ENCODE measurements at places on chromosomes 7 and 10.

DNA sequence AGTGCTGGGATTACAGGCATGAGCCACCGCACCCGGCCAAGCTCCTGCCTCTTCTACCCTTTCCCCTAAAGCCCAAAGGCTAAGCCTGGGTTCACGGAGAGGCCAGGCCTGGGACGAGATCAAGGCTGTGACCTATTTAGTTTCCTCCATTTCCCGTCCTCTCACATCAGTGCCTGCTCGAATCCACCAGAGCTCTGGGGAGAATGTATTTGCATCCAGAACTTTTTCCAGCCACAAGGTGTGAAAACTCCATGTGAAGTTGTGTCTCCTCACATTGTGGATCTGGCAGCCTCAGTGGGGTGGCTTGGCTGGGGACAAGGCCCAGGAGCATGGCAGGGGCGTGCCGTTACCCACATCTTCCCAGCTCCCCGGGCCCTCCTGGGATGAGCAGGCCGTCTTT is 38.0 kb downstream of the SMKR1 start:
- DNase-seq: no peak

DNA sequence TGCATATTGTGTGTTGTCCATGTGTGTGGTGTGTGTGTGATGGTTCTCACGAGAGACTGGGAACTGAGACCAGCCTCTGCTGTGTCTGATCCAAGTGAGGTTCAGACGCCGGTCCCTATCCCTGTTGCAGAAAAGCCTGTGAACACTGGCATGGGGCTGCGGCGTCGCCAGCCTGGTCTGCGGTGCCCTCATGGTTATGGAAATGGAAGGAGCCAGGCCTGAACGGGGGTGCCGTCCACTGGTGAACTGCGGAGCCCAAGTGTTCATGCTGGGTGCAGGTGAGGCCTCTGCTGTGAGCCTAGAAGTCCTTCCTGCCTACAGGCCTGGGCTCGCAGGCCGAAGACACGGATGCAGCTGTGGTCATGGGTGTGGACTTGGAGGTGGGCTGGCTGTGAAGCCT is 18.7 kb upstream of the NCAPG2 start:
- no peak for DNase-seq

GRCh38 chr7:21617916-21618390 is 75.1 kb downstream of the DNAH11 start:
- DNase-seq: no peak

DNA sequence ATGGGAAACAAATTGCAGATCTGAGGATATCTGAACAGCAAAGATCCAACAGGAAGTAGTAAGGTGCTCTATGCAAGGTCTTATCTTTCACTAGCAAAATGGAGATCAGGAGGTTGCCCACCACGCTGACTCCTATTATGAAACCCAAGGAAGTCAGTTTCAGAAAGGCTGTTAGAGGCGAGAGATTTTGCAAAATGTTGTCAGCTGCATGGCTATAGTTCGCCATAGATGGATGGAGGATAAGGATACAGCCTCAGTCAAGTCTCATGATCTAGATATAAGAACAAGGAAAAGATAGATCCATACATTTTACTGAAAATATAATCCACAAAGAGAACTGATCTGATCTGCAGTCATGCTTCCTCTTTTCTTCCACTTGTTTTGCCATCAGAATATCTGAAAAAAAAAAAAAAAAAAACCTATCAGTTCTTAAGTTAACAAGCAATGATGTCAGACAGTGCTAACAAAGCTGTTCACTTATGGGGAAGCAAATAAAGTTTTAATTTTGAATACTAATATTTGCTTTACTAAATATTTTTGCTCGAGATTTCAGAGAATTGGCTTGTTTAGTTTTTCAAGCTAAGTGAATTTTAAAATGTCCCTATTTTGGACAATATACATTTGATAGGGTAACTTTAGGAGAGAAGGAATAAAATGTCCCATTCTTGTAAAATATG is 2.0 kb downstream of the GPR85 start:
- DNase-seq: no peak

DNA sequence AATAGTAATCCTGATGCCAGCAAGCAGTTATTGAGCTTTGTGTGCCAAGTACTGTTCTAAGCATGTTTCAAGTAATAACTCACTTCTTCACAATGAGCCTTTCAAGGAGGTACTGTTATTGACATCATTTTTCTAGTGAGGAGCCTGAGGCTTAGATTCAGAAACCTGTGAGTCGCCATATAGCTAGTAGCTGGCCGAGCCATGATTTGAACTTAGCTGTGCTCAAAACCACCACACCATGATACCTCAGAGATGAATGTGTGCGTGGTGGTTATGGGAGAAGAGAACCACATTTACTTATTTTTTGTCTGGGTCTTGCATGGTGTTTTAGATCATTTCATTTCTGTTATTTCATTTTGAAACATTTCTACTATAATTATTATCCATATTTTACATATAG is 578.9 kb downstream of the AUTS2 start:
- DNase-seq: no peak

- no peak for DNase-seq
Measured at GRCh38 chr7:134690614-134691504, 44.2 kb downstream of the BPGM start.

- no peak for DNase-seq
Measured at GRCh38 chr10:13712476-13712836, 125.7 kb downstream of the PRPF18 start.

GRCh38 chr7:16801579-16801978 is 3.2 kb downstream of the AGR2 start:
- DNase-seq: no peak

- no peak for DNase-seq
Measured at GRCh38 chr7:50147951-50148808, 55.1 kb upstream of the ZPBP start.

DNA sequence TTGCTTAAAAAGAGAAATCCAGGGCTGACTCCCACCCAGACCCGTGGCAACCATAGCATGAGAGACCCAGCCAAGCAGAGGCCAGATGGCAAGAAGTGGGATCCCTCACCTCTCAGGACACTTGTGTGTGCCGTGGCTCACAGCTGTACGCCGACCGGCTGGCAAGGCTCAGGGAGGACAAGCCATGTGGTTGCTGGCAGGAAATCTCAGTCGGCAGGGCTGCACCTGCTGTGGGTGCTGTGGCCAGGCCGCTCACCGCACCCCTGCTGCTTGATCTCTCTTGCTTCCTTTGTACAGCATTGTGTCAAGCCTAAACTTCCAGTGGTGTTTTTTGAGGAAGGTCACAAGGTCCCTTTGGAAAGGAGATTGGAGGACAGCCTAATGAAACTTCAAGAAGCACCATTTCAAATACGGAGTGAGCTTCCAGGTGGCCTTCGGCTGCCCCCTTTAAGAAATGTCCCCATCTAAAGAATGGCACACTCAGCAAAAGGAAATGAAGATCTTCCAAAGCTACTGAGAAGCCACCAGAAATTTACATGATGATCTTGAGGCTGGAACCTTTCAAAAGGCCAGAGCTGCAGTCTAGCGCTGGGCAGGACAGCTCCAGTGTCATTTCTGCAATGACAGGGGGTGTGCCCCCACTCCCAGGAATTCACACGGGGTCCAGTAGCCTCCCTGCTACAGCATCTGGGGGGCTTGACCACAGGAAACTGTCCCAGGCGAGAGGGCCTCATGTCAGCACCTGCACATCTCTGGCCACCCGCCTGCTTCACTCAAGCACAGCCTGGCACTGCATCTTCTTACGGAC is 409.0 kb upstream of the MGMT start:
- DNase-seq: no peak

DNA sequence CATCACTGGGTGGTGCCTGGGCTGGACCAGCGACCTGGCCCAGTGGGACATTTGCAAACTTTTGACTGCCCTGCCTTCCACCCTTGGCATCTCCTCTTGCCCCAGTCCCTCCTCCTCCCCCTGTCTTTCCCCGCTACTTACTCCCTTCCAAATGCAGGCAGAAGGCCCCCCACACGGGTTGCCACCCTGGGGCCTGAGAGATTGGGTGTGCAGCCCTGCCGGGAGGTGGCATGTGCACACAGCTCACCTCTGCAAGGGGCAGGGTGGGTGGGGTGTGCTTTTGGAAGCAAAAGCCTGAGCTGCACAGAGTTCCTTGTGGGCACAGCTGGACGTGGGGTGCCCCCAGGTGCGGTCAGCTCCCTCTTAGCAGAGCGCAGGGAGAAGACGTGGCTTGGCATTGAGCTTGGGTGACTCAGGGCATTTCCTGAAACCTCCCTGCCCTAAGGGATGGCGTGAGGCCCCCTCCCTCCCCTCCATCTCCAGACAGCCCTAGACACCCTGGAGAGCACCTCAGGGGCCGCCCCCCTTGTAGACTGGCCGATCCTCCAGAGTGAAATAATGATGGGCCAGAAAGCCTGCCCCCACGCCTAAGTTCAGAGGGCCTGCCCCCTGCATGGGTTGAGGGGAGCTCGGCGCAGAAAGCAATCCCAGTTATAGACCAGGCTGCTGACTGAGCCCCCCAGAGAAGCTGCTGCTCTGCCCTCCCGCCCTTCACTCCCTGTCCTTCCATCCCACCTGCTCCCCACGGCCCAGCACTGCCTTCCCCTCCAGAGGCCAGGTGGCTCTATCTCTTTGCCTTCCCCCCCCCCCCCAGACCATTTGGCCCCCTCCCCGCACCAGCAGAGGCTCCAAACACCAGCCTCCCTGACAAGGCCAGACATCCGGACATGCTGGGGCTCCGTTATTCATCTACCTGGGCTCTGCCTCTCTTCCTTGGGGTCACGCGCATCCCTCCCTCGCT is 2.3 kb upstream of the SHH start:
- no peak for DNase-seq

DNA sequence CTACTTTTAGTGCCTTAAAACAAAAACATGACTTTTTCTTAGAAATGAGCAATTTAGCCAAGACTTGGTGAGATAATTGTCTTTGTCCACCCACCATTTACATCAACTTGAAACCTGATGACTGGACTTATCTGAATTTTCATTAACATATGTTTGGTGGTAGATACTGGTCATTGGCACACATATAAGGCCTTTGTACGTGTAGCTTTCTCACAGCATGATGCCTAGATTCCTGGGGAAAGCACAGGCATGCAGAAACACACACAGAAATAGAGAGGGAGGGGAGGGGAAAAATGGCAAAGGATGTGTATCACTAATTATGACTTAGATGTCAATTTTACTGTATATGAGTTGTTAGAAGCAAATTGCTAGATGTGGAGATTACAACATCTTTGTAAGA is 488.4 kb downstream of the NXPH1 start:
- DNase-seq: no peak

GRCh38 chr10:112307358-112308124 is 24.3 kb downstream of the TECTB start:
- peak; percentile 73 for DNase-seq

DNA sequence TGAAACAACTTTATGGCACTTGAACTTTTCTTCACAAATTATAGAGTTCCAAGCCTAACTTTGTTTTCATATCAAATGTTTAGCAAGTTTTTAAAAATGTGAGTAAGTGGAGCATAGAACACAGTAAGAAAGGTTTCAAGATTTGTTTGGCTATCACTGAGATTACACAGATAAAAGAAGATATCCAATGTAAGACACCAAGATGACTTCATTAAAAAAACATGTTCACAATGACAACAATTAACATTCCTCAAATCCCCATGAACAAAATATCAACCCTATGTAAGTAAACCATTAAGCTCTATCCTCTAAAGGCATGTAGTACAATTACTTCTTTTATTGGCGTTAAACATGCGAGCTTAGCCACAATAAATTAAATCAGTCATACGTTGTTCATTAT is 129.7 kb downstream of the RELN start:
- no peak for DNase-seq

DNA sequence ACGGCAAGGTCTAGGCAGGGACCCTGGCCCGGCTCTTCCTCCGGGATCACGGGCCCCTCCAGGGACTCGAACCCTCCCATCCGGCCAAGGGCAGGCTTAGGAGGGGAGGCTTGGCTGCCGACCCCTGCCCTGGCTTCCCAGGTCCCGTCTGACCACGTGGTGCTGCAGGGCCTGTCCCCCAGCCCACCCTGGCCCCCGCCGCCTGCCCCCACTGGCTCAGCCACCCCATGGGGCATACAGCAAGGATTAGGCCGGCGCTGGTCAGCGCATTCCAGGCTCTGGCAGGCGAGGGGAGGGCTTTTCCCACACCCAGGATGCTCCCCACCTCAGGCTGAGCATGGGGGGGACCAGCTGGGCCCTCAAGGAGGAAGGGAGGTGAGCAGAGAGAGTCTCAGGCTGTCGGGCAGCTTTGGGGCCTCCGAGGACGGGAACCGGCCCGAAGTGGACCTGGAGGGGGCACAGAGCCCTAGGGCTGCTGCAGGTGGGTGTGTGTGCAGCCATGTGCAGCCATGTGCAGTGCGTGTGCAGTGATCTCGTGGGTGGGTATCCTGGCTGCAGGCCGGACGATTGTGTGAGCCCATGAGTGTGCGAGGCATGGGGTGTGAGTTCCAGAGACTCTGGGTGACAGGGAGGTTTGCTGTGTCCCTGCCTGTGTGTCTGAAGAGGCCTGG is 713 bp upstream of the GRIFIN start:
- peak; percentile 66 for DNase-seq

DNA sequence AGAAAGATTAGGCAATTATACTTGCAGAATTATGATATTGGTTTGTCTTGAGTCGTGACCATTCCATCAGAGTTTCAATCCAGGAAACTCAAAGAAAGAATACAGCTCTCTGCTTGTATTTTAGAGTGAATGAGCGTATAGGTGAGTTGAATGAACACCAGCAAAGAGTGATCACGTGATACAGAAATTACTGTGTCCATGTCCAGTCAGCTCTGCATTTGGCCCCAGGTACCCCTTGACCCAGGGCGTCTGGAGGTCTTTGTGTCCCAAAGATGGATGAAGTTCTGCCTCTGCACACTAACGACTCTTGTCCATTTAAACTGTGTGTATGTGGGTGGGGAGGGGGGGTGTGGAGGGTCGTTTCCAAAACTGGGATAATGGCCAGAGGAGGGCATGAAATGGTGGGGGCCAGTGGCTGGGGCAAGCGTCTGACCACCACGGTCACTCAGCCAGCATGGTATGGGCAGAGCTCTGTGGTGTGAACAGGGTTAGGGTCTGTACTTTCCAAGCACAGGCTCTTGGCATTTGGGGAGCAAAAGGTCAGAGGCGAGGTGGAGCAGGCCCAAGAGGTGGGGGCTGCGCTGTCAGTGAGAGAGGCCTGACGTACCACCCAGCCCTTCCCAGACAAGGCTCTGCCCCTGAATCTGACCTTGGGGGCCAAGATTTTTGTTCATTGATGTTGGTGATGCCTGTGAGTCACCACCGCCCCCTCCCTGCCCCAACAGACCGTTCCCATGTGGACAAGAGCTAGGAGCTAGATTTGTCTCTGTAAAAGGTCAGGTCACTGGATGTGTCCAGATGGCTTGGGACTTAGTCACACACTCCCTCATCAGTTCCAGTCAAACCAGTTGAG is 1.4 kb downstream of the PTPRE start:
- DNase-seq: no peak

- DNase-seq: no peak
Measured at GRCh38 chr10:30398788-30399187, 35.2 kb upstream of the MAP3K8 start.

- no peak for DNase-seq
Measured at GRCh38 chr10:97053276-97053675, 132.5 kb downstream of the SLIT1 start.

GRCh38 chr10:112954974-112955581 is 5.0 kb downstream of the TCF7L2 start:
- peak; percentile 62 for DNase-seq
